Upper lobe of right lung (tissue), 1 donor: ENCODE measurements at places on chromosomes 1 and 21. TPM values are rescaled to one million over a fixed set of nuclear protein-coding genes. Genes with fewer than 3 reads are reported as not detected.

PAX7 gene
- not detected for total RNA-seq

SPRR4 gene
- not detected for total RNA-seq

SLC39A1 gene
- total RNA-seq: 120 TPM

DNA sequence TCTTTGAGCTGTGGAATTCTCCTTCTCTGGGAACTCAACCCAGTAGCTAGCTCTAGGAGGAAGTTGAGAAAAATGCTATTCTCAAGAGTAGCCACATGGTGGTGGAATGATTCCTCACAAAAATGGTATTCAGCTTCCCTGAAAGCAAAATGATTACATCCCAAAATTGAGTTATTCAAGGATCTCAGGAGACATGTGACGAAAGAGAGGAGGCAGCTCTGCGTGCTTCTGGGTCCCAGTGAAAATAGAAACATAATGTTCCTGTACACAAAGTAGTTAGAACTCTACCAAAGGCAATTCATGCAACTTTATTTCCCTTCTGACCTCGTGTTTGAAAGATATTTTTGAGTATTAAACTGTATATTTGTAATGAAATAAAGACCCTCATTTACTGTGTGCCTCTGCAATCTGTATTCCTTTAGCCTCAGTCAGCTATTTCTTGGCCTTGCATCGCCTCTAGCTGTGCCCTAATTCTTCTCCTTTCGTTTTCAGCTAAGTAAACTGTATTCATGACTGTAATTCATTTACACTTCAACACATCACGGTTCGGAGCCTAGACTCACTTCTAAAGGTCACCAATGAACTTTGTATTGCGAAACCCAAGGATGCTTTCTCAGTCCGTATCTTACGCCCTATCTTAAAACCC lies 167.3 kb downstream of the FASLG start:
- DNase-seq: no peak

DNA sequence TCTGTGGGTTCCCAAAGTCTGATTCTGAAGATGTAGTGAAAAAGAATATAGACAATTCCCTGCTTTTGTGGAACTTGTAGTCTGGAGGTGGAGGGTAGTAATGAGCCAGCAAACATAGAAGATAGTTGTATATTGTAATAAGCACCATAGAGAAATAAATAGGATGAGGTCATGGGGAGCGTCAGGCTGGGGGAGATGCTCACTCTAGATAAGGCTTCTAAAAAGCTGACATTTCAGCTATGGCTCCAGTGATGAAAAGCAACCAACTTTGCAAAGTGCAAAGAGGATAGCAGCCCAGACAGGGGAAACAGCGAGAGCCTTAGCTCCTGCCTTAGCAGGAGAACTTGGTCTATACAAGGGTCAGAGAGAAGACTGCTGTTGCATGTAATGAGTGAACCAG lies 98.0 kb upstream of the RALGPS2 start:
- no peak for DNase-seq

DNA sequence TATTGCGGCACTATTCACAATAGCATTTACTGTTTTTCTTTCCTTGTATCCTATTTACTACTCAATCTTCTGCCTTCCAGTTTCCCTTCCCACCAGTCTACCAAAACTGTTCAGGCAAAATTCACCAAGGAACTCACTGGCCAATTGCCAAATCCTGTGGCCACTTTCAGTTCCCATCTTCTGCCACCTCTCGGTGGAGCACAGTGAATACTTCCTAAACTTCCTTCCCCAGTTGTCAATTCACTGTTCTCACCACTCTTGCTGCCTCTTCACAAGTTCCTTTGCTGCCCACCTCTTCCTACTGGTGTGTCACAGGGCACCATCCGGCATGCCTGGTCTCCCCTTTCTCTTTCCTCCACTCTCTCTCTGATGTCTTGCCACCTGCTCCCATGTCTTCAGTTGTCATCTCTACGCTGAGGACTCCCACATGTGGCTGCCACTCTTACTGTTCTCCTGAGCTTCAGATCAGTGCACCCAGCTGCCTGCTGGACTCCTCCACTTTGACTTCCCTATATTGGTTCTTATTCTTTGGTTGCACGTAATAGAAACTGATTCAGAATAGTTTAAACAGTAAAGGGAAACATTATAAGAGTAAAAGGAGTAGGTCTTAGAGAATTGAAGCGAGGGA lies 114.4 kb downstream of the PIK3R3 start:
- no peak for DNase-seq
